Naive thymus-derived CD4-positive, alpha-beta T cell (primary cell): ENCODE measurements at places on chromosomes 5 and 9.

GRCh38 chr9:98087420-98088354, 31.2 kb downstream of the NANS start:
- no peak for DNase-seq

DNA sequence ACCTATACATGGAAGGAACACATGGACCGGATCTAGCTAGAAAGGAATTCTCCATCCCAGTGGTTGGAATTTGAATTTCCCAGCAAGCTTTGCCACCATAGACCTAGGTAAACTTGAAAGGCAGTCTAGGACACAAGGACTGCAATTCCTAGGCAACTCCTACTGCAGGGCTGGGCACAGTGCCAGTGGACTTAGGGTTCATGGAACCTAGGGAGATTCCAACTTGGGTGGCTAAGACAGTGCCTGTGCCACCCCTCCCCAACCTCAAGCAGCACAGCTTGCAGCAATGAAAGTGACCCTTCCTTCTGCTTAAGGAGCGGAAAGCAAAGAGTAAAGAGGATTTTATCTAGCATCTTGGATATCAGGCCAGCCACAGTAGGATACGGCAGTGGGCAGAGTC, 663.3 kb downstream of the ELAVL2 start:
- DNase-seq, result no peak

DNA sequence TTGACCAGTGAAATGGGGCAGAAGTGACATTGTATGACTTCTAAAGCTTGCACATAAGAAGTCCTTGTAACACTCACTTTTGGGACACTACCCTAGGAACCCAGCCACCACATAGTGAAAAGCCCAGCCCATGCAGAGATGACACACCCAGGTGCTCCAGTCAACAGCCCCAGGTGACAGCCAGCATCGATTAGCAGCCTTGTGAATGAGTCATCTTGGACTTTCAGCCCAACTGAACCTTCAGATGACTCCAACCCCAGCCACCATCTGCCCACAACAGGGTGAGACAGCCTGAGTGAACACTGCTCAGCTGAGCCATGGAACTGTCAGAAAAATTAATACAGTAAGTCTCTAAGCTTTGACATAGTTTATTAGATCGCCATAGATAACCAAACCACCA, 458.6 kb downstream of the ZSWIM6 start:
- DNase-seq, result no peak

DNA sequence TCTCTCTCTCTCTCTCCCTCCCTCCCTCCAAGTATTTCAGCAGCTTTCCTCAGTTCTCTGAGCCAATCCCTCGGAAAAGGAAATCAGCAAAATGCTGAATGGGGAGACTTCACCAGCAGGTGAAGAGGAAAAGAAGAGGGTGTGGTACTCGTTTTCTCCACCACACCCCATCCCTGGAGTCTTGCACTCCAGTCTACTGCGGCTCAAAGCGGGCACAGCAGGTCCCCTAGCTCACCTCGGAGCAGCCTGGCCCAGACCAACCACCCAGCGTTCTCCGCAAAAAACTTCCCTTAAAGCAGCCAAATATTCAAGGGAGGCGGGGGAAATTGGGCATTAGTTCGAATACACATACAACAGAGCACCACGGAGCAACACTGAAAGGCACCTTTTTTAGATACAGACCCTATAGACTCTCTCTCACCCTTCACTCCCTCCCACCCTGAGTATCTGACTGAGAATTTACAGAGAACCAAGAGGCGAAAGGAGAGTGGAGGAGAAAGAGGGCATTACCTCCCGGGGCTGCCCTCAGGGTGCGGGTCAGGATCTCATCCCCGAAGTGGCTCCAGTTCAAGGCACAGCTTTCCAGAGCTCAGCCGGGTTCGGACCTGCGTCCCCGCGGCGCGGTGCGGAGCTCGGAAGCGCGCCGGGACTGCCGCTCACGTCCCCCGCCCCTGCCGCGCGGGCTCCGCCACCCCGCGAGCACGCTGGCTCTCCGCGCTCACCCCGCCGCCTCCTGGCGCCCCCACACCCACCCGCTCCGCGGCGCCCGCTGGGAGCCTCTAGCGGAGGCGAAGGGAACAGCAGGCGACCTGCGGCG, 1638.5 kb upstream of the C9orf72 start:
- peak; percentile 8 for DNase-seq

DNA sequence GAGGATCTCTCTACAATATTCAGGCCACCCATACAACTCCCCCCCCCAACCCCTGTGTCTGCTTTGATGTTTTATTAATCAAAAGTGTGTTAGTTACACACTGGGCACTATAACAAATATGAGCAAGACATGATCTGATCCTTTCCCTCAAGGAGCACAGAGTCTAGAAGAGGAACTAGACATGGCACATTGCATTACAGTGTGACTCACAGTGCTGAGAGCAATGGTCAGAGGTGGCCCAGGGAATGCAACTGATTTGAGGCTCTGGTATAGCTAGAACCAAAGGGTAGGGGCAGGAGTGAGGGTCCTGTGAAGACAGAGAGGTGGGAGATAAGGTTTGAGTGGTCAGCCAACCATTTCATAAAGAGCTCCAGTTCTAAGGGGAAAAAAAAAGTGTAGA, 539.2 kb downstream of the ACTL7B start:
- DNase-seq, result no peak

- no peak for DNase-seq
These were observed 175.8 kb upstream of the PLCXD3 start for GRCh38 chr5:41686191-41686590.
